Small intestine (tissue), 16 donors: ENCODE measurements at places on chromosomes 1 and 21. TPM values are rescaled to one million over a fixed set of nuclear protein-coding genes. Genes with fewer than 3 reads are reported as not detected.

Gene DCST1
- 0.56 TPM for polyA plus RNA-seq

Gene LRRN2
- polyA plus RNA-seq: 3.1 TPM

Gene BCL2L15
- 79.1 TPM for polyA plus RNA-seq

GRCh38 chr1:169928438-169929209, 34.9 kb upstream of the SCYL3 start:
- no peaks in the 10 kb centered on the region for H3K27me3 ChIP-seq
- no peaks in the 10 kb centered on the region for H3K4me1 ChIP-seq
- no peaks in the 10 kb centered on the region for H3K36me3 ChIP-seq
- peak; percentile 53 for DNase-seq
- H3K4me3 ChIP-seq: no peak overlapping the region
- no peak overlapping the region for H3K27ac ChIP-seq

GRCh38 chr1:157144509-157144908, 6.3 kb upstream of the ETV3 start:
- DNase-seq: no peak
- H3K27me3 ChIP-seq: no peaks in the 10 kb centered on the region
- peaks cover 3% of the 10 kb centered on the region for H3K4me1 ChIP-seq
- H3K36me3 ChIP-seq: no peaks in the 10 kb centered on the region

DNA sequence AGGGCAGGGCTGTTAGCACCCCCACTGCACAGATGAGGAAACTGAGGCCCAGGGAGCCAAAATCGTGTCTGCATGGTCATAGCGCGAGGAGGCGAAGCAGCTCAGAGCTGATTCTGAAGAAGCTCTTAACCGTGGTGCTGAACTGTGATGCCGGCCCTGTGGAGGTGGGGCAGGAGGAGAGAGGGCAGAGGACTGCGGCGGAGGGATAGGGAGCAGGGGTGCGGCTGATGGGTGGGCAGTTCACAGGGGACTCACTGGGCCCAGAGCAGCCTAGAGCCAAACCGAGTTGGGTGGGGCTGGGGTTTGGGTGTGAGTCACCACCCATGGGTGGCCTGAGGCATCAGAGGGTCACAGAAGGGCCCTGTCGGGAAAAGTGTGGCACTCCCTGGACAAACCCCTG, 74.7 kb downstream of the RAP1GAP start:
- no peaks in the 10 kb centered on the region for H3K4me1 ChIP-seq
- H3K27me3 ChIP-seq: no peaks in the 10 kb centered on the region
- H3K27ac ChIP-seq: no peak overlapping the region

DNA sequence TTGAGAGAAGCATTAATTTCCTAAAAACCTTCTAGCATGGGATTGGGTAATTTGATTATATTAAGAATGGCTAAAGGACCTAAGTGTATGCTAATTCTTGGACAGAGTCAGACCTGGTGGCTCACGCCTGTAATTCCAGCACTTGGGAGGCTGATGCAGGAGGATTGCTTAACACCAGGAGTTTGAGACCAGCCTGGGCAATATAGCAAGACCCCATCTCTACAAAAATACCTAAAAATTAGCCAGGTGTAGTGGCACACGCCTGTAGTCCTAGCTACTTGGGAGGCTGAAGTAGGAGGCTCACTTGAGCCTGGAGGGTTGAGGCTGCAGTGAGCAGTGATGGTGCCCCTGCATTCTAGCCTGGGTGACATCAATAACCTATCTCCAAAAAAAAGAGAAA, 45.9 kb upstream of the BMP8A start:
- no peak overlapping the region for H3K27ac ChIP-seq
- DNase-seq: no peak
- no peak overlapping the region for H3K4me3 ChIP-seq
- peaks cover 31% of the 10 kb centered on the region for H3K36me3 ChIP-seq
- H3K27me3 ChIP-seq: no peaks in the 10 kb centered on the region
- no peaks in the 10 kb centered on the region for H3K4me1 ChIP-seq

GRCh38 chr1:76048219-76048618, 26.3 kb upstream of the ST6GALNAC3 start:
- no peaks in the 10 kb centered on the region for H3K4me1 ChIP-seq
- no peak for DNase-seq
- no peak overlapping the region for H3K4me3 ChIP-seq
- H3K27ac ChIP-seq: no peak overlapping the region

DNA sequence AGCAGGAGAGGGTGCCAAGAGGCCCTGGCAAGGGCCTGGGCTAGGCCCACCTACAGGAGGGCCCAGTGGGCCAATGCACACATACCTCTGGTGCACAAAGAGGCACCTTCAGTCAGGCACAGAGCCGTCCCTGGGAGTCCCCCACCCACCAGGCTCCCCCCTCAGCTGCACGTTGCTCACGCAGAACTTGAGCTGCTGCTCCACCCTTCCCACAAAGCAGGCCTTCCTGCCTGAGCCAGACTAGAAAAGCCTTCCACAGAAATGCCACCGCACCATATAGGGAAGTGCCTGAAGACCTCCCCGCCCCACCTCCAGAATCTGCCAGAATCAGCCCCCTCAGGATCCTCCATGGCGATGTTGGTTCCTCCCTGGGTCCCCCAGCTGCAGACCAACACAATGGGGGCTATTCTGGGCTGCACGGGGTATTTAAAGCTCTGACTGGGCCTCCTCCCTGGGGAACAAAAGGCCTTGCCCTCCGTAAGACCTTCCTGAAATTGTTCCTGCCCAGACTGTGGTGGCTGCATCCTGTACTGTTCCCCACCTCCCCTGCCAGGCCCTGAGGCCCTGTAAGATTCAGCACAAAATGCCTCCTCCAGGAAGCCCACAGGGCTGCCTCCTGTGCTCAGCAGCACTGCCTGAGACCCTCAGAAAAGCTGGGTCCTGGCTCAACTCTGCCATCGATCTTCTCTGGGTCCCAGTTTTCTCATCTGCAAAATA, 27.2 kb downstream of the HSPG2 start:
- no peak overlapping the region for H3K27ac ChIP-seq
- no peaks in the 10 kb centered on the region for H3K27me3 ChIP-seq
- H3K4me3 ChIP-seq: no peak overlapping the region
- H3K4me1 ChIP-seq: peaks cover 59% of the 10 kb centered on the region
- DNase-seq: no peak

DNA sequence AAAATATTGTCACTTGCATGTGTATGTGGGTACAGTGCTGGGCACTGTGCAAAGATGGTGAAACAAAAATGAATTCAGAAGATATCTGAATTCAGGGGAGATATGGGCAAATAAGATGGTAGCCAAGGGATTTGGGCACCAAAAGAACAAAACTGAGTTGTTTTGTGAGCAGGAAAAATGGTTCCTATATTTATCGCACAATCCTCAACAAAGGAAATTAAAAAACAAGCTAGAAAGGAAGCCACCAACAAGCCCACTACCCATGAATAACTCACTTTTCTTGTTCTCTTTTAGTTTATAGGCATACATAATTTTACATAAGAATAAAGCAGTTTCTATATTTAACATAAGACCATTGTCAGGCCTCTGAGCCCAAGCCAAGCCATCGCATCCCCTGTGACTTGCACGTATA, 40.7 kb upstream of the VASH2 start:
- no peak for DNase-seq
- no peaks in the 10 kb centered on the region for H3K36me3 ChIP-seq
- H3K4me1 ChIP-seq: no peaks in the 10 kb centered on the region
- H3K4me3 ChIP-seq: no peak overlapping the region

GRCh38 chr1:60234776-60235175, 161.2 kb upstream of the C1orf87 start:
- no peaks in the 10 kb centered on the region for H3K36me3 ChIP-seq
- no peak overlapping the region for H3K4me3 ChIP-seq
- no peaks in the 10 kb centered on the region for H3K27me3 ChIP-seq
- no peak overlapping the region for H3K27ac ChIP-seq
- no peaks in the 10 kb centered on the region for H3K4me1 ChIP-seq
- no peak for DNase-seq

DNA sequence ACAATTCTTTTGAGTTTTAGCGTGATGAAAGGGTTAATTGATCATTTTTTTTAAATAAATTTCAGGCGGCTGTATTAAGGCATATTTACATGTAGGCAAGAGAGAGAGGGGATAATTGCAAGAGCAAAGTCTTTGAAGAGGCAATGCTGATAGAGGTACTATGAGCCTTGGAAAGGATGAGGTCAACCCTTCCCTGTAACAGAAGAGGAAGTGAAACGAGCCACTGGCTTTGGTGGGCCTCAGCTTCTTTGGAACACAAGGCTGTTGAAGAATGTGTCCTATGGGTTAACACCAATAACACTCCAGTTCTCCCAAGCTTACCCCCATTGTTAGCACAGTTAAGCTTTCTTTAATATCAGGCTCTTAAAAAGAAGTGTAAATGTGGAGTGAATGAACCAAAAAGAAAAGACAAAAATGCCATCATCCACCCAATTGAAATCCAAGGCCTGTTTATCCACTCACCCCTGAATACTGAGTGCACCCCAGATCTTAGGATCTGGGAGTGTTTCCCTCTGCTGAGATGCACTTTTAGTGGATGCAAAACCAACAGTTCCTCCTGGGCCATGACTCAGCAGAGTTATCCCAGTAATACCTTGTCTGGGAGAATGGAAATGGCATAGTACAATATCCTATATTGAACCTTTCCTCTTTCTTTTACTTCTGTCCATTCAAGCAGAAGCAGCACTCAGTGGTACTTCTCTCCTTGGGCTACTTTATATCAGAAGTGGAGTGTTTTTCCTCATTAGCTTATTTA, 216.4 kb downstream of the SLC44A5 start:
- no peak overlapping the region for H3K4me3 ChIP-seq
- H3K27me3 ChIP-seq: no peaks in the 10 kb centered on the region
- no peak overlapping the region for H3K27ac ChIP-seq
- DNase-seq: no peak
- H3K4me1 ChIP-seq: no peaks in the 10 kb centered on the region
